NCI-H1436 treated with DMSO at 0.1 percent for 48 hours (cell line): ENCODE measurements at places on chromosomes 16 and 17.

DNA sequence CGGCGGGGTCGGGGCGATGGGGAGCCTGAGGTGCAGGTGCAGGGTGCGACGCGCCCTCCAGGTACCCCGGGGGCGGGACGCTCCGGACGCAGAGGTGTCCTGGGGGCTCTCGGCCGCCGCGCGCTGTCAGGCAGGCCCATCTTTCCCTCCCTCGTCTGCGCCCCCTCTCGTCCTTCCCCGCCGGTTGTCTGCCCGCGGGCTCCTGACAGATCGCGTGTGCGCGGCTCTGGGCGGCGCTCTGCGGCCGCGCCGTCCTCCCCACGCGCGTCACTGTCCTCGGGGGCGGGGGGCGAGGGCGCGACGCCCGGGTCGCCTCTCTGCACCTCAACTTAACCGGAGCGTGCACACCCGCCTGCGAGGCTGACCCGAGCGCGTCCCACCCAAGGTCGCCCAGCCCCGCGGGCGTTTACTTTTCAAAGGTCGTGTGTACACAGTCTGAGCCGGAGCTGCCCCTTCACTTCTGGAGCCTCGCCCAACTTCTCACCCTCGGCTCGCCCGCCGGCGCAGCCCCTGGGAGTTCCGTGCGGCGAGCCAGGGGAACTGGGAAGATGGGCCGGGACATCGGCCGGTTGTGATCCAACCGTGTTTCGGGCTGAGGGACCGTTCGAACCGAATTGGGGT, 512 bp downstream of the AKAP1 start:
- no peak for DNase-seq

- no peak for DNase-seq
Observed at GRCh38 chr16:81917375-81917774, 93.9 kb downstream of the SDR42E1 start.

DNA sequence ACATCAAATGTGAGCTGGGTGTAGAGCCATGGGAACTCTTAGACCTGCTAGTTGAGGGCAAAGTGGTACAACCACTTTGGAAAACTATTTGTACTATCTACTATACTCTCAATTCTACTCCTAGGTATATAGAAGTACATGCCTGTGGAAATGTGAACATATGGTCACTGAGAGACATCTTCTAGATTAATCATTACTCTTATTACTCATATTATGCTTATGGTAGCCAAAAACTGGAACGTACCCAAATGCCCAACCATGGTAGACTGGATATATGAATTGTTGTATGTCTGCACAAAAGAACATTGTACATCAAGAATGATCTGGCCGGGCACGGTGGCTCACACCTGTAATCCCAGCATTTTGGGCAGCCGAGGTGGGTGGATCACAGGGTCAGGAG, 2.7 kb downstream of the WDR45B start:
- DNase-seq: no peak

DNA sequence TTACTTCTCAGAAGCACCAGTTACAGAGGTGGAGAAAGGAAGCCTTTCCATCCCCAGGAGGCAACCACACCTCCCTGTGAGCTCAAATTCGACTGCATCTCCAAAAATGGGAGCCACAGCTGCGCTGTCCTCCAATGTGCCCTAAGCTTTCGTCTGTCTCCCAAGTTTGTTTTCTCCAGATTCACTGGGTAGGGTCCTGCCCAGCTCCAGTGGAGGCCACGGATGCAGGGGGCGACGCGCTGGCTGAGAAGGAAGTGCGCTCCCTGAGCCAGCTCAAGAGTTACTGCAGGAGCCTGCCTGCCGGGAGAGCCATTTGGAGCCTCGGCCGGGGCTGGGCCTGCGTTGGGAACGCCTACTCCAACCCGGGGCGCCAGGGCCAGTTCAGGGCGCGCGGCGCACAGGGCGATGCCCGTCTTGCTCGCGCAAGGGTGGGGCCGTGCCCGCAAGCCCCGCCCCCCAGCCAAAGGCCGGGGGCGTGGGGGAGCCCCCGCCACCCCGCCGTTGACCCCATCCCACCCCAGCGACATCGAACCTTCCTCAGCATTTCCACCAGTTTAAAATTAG, 19.5 kb downstream of the SIAH1 start:
- DNase-seq: peak; percentile 34

DNA sequence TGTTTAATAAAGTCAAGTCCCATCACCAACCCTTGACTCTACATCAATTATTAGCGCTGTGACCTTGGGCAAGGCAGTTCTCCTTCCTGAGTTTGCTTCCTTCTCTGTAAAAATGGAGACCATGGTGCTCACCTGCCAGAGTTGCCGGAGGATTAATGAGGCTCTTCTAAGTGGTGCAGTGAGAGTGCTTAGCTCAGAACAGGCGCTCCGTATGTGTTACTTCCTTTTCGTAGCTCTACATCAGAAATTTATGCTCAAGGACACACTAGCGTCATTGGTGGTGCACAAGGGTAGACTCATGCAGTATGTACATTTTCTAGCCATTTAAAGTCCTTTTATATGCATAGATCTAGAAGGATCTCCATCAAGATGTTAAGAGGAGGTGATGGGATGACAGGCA, 17.4 kb upstream of the CMIP start:
- no peak for DNase-seq
